Activated CD4-positive, alpha-beta T cell treated with anti-CD3 and anti-CD28 coated beads, Interleukin-2, amount 50 U/mL, for 24 hours (primary cell): ENCODE measurements at places on chromosomes 2 and 18.

DNA sequence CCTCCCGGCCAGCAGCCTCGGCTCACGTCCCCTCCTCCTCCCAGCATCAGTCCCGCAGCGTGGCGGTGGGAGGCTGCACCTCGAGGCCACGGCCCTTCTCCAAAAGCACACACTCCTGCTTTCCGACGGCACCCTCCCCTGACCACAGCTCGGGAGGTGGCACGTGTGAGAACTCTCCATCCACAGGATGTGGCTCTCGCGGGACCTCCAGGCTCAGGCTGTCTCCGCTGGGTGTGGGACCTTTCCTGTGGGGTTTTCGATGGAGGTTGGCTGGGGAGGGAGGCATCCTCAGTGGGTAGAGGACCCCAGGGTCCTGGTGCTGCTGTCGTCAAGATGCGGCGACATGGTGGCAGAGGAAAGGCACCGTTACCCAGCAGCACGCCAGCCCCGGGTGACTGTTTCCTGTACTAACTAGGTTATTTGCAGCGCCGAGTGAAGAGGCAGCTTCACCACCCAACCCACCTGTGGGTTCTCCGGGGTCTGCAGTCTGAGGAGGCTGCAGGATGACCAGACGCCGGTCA is 42.8 kb upstream of the KCNG2 start:
- DNase-seq, result no peak

DNA sequence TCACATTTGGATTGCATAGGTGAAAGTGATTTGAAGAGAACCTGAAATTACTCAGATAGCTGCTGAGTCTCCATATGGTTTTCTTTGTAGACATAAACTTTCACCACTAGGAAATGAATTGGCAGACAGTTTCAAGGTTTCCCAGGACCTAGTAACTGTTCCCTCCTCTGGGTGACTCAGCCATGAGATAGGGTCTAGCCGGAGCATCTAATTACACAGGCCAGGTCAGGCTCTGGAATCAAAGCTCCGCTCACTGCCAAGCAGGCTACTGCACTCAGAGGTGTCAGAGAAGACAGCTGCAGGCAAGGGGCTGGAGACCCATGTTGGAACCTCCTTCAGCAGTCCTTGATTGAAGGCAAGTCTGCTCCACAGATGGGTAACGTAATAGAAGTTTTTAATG is 429.2 kb downstream of the TNS1 start:
- no peak for DNase-seq

GRCh38 chr2:172969609-172970008 is 106.0 kb upstream of the MAP3K20 start:
- no peak for DNase-seq

GRCh38 chr2:54839461-54840255 is 116.2 kb downstream of the EML6 start:
- no peak for DNase-seq

GRCh38 chr18:76771192-76771799 is 51.1 kb upstream of the ZNF236 start:
- DNase-seq, result no peak

DNA sequence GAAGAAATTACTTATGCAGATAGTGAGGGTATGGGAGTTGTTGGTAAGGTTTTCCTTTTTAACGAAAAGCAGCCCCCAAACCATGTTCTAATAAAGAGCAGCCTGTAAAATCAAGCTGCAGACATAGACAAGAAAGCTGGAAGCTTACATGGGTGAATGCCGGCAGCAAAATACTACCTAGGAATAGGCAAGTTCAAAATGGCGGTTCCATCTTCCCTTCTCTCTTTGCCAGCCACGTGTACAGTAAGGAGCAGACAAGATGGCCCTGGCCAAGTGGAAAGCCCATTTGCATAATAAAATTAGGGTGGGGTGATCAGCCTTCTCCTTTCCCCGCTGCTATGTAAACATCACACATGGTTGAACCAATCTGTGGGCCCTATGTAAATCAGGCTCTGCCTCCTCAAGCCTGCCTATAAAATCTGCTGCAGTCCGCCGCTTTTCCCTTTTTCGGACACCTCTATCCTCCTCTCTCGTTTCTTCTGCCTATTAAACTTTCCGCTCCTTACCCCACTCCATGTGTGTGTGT is 155.0 kb downstream of the ZBTB7C start:
- DNase-seq, result no peak

DNA sequence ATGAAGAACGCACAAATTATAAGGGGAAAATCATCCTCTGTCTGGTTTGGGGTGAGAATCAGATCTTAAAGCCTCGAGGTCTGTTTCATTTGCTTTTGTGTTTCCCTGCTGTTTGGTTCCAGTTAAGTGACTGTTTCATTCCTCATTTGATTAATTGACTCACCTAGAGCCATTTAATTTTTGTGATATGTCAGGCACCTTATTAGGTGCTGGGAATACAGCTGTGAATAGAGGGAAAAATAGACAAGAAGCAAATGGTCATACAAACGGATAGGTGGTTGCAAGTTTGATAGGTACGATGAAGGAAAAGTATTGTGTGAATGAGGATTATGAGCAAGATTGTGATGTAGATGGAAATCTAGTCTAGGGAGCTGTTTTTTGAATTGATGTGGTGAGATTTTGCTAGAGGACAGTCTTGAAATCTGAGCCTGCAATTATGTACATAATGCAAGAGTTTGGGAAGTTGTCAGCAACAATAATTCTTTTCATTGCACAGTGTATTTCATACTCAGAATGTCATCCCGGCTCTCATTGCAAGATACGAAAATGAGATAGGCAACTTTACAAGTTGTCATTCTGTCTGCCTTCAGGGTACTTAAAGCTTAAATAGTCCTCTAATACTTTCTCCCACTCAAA is 2.2 kb downstream of the ACSL3 start:
- no peak for DNase-seq

- DNase-seq, result no peak
Observed at GRCh38 chr2:8082840-8083239, 599.0 kb upstream of the ID2 start.

GRCh38 chr2:191215666-191216065 is 29.5 kb upstream of the MYO1B start:
- DNase-seq, result no peak

DNA sequence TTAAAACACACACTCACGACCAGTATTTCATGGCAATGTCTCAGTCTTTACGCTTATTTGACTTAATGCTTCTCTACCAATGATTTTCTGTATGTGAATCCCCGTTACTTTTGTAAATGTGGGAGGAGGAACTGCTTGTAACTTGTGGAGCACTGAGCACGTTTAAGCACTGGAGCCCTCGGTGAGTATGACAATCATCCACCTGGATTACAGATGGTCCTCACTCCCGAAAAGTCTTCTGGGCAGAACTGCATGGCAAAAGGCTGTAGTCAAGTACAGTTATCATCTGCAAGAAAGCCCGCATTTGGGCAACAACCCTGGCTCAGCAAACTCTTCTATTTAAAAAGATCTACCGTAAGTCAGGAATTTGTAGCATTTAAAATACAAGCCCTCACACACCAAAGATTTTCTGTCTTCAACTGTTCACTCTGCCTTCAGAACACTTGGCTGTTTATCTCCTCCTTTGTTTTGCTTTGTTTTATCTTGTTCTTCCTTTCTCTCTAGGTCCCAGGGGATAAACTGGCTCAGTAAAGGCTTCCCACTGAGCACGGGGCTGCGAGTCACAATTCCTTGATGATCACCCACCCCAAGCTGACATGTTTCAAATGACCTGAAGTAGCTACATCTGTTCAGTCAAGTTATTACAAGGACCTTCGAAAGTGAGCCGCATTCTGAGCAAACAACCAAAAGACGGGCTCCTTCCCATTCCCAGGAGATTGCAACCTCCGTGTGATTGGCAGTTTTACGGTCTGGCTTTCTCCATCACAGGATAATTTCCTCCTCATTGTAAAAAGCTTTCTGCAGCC is 102.2 kb downstream of the DLGAP1 start:
- DNase-seq, result no peak

DNA sequence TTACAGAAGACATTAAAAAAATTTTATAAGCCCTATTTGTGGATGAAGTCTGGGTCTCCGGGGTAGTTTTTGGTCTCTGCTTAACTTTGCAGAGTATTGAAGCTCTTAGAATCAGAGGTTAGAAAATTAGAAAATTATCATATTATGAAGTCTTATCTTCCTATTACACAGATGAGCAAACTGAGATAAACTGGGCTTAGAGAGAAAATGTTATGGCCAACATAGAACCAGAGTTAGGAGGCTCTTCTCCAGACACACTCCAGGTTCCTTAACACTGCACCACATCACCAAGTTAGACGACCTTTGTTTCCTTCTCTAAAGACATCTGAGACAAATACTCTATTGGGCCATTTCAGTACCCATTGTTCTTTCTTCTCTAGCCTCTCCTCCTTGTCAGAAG is 36.7 kb upstream of the NEB start:
- DNase-seq, result no peak

- no peak for DNase-seq
Observed at GRCh38 chr2:124112966-124113365, 87.9 kb downstream of the CNTNAP5 start.

DNA sequence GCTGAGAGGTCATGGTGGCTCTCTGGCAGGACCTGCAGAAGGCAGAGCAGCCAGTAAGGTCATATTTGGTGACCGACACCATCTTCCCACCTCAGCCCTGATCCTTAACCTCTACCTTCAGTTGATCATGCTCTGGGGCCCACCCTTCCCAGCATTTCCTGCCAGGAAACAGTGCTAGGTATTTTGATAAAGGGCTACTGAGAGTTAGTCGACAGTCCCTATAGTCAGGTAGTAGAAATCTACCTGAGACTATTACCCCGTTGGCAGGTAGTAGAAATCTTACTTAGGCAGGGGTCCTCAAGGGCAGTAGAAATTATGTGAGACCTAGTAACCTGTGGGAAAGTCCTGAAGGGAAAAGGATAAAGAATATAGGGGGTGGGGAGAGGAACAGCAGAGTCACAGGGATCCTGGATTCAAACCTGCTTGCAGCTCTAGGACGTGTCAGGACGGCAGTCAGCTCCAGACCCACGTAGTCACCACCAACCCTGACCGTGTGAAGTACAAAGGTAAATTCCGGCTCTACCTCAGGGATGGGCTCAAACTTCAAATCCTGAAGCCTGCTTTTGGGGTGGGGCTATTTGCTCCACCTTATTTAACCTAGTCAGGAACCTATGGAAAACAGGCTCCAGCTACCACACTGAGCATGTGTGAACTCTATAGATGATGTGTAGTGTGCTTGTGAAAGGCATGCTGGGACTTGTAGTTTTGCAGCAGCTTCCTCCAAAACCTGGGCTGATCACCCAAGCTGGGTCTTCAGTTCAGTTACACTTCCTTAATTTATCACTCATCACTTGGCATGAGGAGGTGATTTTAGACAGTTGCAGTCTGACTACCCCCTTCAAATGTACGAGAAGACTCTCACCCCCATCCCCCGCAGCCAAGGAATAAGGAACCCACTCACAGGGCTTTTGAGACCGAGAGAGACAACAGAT is at the start of gene DQX1:
TSS of gene DQX1 (minus strand) at position 515 of the 932 bp plus-strand sequence. CDS start at position 13, 502 bp downstream.
- no peak for DNase-seq

DNA sequence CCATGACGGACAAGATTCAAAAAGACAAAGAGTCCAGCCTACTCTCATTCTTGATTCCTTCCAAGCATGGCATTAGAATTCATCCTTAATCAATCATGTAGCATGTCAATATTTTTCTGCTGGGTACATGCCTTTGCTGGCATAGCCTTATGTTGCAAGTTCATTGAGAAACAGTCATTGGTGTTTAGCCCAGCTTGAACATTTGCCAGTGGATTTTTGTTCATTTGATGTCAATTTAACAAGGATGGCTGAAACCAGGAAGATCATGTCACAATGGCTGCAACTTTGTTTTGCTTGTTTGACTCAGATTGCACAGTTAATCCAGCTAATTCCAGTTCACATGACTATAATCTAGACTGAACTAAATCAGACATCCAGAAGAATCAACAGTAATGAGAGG is 1132.2 kb downstream of the LRP1B start:
- DNase-seq, result no peak

- no peak for DNase-seq
Observed at GRCh38 chr2:20577495-20578235, 73.2 kb downstream of the HS1BP3 start.

- DNase-seq, result no peak
Observed at GRCh38 chr18:13273800-13274199, 55.2 kb downstream of the LDLRAD4 start.

DNA sequence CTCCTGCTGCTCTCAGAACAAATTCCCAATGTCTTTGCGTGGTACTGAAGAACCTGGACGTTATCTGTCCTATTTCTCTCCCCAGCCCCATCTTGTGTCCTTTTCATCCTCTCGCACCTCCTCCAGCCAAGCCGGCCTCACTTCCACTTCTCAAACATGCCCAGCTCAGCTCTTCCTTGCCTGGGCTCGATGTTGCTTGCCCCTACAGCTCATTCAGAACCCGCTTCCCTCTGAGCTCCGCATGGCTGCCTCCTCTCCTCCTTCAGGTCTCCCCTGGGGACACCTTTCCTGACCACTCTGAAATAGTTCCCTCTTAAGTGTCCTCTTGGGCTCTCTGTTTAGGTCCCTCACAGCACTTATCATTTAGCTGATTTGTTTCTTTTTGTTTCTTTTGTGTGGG is 6.7 kb upstream of the SMARCAL1 start:
- no peak for DNase-seq
